ENCODE measurements at places on chromosomes 16 and 17.
A peak's percentile ranks its signal among the peaks of the same experiment; 100 is the strongest.

- no peak for DNase-seq
Measured at GRCh38 chr16:53960050-53960812, 256.3 kb downstream of the FTO start.

- no peak for DNase-seq
Measured at GRCh38 chr17:76506408-76507345, 5.5 kb upstream of the RHBDF2 start.

- no peak for DNase-seq
Measured at GRCh38 chr17:30292286-30292858, 628 bp upstream of the BLMH start.

GRCh38 chr16:20774703-20775362 is 11.0 kb downstream of the ACSM3 start:
- no peak for DNase-seq

DNA sequence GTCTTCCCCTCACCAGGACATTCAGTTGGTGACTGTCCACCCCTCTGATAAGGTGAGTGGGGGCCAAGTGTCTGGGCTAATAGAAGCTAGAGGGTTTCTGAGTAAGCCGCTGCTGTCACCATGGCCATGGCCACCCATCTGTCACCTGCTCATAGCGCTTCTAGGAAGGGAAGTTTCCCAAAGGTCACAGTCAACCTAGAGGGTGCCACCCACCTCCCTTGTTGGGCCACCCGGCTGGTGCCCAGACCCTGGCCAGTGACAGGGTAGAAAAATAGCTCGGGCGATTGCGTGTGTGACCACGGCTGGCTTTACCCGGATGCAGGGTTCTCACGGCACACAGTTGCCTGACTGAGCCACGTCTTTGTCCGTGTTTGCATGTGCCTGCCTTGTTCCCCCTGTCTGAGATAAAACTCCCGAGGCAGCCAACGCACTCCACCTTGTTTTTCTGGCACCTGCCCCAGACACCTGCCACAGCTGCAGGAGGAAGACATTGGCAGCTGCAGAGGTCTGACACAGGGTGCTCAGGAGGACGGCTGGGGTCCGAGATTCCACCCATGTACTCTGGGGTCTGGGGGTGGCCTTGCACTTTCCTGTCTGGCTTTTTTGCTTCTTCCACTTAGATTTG is 809 bp downstream of the PIRT start:
- no peak for DNase-seq

- DNase-seq = no peak
Measured at GRCh38 chr17:68627956-68628575, 26.9 kb upstream of the FAM20A start.

GRCh38 chr16:4697848-4698291 is 4.5 kb downstream of the NUDT16L1 start:
- no peak for DNase-seq

GRCh38 chr16:9817586-9817985 is 364.6 kb downstream of the GRIN2A start:
- no peak for DNase-seq

DNA sequence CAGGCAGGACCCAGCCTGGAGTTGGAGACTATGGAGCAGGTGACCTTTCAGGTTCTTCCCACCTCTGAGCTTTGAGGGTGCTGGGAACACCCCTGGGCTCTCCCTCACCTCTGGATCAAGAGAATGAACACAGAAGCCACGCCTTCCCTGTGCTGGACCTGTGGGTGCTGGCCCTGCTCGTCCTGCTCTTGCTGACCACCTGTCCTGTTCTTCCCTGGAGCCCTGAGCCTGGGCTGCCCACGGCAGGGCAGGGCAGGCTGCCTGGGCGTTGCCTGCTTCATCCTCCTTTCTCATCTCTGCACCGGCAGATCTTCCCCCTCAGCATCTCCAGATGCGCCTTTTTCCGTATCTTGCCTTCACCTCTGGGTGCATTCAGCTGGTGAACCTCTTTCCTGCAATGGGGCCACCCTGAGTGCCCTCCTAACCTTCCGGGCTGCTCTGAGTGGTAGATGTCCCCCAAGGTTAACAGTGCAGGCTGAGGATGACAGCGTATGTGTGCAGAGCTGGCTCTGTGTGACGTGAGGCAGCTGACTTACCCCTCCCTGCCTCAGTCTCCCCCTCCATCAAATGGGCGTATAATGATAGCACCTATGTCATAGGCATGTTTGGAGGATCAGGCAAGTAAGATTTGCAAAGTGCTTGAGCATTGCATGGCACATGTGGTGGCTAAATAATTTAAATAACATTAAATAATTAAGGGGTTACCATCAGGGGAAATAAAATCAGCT is 225.8 kb upstream of the CIBAR2 start:
- DNase-seq = no peak

GRCh38 chr16:12061336-12062055 is 85.0 kb downstream of the SNX29 start:
- DNase-seq = no peak

- no peak for DNase-seq
Measured at GRCh38 chr16:6704306-6704930, 628.2 kb upstream of the RBFOX1 start.

GRCh38 chr17:50868140-50868438 is 1.9 kb upstream of the TOB1 start:
- no peak for DNase-seq

DNA sequence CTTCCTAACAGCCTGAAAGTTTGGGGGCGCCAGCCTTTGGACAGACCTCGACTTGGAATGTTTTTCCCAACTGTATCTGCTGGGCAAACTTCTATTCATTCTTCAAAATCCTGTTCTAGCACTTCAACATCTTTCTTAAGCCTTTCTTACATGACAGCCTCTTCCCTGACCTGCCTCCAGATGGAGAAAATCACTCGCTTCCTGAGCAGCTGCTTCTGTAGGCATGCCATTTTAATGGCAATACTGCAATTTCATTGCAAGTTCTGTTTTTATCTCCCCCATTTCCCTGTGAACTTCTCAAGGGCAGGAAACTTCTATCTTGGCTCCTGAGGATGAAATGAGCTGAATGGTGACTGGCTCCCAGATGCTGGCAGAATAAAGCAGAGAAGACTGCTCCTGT is 128.8 kb upstream of the ASIC2 start:
- DNase-seq = no peak

- DNase-seq = no peak
Measured at GRCh38 chr17:70128727-70129238, 40.5 kb upstream of the KCNJ2 start.

- peak; percentile 54 for DNase-seq
Measured at GRCh38 chr17:6510321-6510977, 45.9 kb downstream of the PITPNM3 start.

DNA sequence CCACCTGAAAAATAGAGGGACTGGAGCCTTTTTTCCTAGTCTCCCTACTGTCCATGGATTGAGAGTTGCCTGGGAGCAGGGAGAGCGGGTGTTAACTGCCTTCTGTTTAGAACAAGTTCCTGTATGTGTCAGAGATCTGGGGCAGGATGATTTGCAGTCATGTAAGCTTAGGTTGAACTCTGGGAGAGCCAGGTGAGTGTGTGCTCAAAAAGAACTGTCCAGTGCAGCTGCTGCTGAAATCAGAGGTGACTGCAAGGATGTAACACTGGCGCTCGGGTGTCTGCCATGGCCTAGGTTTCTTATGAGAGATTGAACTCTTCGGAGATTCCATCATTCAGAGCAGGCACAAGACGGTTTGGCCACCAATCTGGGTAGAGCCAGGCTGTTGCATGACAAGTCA is 432.5 kb downstream of the CDH13 start:
- DNase-seq = no peak

- DNase-seq = no peak
Measured at GRCh38 chr17:30594223-30594952, 117.2 kb downstream of the GOSR1 start.

- peak; percentile 8 for DNase-seq
Measured at GRCh38 chr17:72100470-72100869, 20.4 kb upstream of the SOX9 start.

DNA sequence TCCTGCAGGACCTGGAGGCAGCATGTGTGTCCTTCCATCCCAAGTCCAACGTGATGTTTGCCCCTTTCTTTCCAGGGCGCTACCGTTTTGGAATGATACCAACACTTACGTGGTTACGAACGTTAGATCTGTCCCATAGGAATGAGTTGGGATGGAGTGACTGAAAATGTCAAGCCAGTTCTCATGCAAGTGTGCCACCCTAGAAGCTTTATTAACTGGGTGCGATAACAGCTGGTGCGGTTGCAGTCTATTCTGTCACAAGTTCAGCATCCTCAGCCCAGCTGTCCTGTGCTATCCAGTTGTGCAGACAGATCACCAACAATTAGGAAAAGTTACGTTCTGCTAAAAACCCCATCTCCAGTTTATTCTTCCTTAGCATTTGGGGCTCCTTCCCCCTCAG is 52.5 kb downstream of the BANP start:
- no peak for DNase-seq

GRCh38 chr17:79728169-79728907 is 2.4 kb upstream of the ENPP7 start:
- DNase-seq = no peak

- DNase-seq = no peak
Measured at GRCh38 chr17:48563867-48564187, 14.3 kb downstream of the HOXB4 start.

DNA sequence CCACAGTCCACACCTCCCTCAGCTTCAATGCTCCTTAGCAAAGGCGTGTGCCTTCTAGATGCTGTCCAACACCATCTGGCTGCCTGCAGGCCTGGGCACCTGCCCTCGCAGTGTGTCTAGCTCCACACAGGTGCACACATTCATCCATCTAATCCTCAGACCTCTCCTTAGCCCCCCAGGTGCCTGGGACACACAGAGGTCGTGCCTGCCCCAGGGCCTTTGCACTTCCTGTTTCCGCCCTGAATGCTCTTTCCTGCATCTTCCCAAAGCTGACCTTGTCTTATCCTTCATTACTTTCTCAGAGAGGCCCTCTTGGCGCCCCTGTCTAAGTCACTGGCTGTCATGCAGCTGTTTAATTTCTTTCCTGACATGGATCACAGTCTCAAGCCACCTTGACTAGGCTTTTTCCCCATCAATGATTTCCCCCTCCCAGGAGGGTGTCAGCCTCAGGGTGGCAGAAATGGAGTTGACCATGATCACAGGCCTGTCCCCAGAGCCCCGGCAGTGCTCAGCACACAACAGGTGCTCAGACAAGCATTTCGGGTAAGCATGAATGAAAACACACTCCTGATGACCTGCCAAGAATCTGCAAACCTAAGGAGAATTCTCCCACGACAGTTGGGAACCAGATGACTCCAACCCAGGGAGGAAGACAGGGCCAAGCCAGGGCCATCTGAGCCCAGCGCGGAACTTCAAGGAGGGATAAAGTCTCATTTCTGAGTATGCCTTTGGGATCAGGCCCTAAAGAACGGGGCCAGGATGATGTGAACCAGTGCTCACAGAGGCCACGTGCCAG is 76.3 kb downstream of the LITAF start:
- no peak for DNase-seq

GRCh38 chr17:20797292-20797691 is 217.8 kb downstream of the CDRT15L2 start:
- DNase-seq = no peak

- DNase-seq = no peak
Measured at GRCh38 chr17:37373530-37374159, 2.1 kb upstream of the C17orf78 start.

DNA sequence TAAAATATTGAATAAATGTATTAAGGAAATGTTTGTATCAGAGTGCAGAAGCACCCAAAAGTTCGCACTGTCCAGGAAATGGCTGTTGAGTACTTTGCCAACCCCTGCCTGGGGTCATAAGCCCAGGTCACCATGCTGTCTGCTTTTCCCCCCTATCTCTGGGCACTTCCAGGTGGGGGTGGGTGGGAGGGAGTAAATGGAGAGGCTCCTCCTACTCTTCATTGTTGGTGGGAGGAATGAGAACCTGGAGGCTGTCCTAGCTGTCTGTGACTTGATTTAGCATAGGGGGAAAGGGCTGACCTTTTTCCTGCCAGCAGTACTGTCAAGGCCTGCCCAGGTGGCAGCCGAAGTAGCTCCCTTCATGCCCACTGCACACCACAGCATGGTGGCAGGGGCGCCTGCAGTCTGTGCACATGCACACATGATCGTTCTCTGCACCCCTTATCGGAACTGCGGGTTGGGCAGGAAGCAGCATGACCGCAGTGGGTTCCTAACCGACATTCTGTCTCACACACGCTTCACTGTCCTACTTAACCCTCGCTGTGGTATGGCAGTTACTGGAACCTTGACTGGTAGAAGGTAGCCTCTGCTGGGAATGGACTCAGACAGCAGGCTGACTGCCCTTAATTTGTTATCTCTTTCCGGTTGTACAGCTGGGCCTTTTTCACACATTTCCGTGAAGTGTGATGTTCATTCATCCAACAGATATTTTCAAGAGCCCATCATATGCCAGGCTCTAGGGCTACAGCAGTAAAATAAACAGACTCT is 41.5 kb downstream of the LDHD start:
- DNase-seq = no peak

- no peak for DNase-seq
Measured at GRCh38 chr17:2776589-2777241, 19.5 kb upstream of the RAP1GAP2 start.

DNA sequence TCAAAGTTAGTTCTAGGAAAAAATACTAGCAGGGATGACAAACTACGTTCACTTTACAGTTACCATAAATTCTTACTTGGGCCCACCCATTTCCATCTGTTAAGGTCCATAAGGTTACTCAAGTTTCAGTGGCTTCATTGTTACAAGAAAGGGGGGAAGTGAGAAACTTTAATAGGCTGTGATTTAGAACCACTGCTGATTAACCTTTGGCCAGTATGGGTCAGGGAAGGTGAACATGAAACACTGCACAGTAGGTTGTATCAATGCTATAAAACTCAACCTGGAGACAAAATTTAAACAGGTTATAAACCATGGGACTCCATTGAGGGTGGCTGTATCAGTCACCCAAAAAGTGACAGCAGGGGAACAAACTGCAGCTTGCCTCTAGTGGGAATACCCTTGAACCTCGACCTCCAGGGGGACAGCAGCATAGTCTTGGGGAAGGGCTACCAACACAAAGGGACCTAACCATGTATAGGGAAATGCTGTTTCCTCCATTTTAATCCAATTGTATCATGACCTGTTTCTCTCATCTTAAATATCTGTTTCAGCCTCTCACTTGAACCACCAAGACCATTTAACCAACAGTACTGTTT is 10.4 kb downstream of the PTRH2 start:
- DNase-seq = no peak

DNA sequence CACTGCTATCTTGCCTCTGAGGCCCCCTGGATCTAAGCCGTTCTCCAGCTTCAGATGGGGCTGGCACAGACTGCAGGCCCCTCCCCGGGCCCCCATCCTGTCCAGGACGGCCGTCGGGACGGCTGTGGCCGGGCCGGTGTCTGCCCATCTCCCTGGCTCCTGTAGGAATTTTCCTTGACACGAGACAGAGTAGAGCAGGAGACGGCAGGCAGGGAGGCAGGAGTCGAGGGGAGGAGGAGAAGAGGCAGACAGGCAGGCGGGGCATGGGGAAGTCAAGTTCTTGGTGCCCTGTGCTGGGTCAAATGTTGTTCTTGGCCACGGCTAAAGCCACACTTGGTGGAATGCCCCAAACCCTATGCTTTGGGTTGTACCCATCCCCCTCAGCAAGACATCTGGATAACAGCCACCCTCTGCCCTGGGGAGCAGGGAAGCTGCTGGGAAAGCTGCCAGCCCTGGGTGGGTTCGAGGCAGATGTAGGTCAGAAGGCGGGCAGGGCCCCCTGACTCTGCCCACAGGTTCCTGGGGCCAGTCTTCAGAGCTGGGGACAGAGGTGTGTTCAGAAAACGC is 4.0 kb downstream of the C1QTNF1 start:
- DNase-seq = peak; percentile 91
